ENCODE measurements at places on chromosomes 5 and 9.

DNA sequence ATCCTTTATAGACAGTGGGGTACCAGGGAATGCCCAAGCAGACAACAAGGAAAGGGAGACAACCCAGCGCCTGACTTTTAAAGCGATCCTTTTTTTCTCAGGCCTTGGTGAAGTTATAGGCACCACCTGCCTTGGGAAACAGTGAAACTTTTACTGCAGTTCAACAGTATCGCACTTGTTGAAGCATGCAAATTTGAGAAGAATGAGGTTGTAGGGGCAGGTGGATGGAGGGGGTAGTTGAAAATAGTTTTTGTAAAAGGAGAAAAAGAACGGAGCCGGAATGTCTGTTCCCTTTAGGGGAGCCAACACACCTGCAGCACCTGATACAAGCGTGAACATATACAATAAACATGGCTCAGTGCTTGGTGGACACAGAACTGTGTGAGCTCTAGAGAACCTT lies 190.2 kb upstream of the NR3C1 start:
- DNase-seq = no peak

- no peak for DNase-seq
These were observed 2.8 kb downstream of the PITX1 start for GRCh38 chr5:135030956-135031812.

- peak; percentile 54 for DNase-seq
These were observed 27.5 kb downstream of the SPARC start for GRCh38 chr5:151659001-151659754.

DNA sequence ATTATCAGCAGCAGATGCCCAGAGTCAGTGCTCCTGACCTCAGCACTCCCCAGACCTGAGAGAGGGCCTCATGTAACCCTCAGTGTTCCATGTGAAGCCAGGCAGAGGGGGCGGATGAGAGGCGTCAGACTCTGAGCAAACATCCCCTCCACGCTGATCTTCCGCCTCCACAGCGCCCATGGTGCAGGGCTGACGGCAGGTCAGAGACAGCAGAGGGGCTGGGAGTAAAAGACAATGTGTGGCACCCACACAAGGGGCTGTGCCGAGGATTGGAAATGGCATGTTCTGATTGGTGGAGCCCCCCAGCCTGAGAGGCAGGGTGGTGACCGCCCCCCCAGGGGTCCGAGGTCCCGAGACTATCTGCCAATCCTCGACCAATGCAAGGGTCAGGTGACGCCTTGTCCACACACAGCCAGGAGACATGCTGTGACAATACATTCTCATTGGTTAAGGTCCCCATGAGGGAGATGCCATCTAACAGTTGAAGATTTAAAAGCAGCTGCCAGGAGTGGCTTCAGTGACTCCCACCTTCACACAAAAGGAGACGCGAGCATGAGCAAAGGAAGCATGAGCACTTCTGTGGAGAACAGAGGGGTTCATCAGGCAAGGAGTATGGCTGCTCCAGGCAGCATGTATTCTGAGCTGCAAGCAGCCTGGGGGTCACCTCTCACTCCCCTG lies 19.3 kb upstream of the SLC25A51 start:
- no peak for DNase-seq

- DNase-seq = no peak
These were observed 465.0 kb downstream of the TAF11L14 start for GRCh38 chr5:18099261-18099660.

Data from CMK (cell line).